HS-27A (cell line): ENCODE measurements at places on chromosomes 11 and 22.
A peak's percentile ranks its signal among the peaks of the same experiment; 100 is the strongest.

GRCh38 chr11:12859872-12860657 lies 149.1 kb upstream of the RASSF10 start:
- no peak for DNase-seq

GRCh38 chr11:64619811-64620380 lies 28.9 kb downstream of the SLC22A12 start:
- DNase-seq = peak; percentile 26

DNA sequence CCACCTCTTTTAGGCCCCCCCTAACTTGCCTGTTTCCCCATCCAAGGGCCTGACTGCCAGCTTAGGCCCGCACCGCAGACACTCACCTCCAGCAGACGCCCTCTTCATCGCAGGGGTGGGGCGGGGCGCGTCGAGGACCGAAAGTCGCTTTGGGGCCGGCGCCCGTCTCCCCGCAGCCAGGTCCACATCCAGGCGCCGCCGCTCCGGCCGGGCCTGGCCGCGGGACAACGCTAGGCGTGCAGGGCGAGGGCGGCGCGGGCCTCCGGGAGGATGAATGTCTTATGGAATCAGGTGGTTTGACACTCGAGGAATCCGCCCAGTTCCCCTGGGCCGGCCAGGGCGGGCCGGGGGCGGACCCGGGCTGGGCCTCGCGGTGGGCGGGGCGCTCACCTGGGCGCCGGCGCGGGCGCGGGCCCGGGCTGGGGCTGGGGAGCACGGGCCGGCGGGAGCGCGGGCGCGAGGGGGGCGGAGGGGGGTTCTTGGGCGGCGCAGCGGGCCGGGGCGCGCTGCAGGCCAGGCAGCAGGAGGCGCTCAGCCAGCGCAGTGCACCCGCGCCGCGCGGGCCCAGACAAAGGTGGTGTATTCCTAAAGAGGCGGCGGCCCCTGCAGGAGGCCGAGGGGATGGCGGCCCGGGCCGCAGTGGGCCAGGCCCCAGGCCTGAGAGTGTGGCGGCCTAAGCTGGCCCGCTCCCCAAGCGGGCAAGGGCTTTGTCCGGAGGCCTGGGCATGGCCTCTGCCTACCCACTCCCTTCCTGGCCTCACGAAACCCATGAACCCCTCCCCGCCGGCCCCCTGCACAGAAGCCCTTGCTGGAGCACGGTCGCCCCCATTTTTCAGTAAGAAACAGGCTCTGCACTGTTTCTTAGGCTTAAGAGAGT lies 177.6 kb downstream of the IGLL1 start:
- DNase-seq = no peak

GRCh38 chr22:36606114-36606513 lies 77.1 kb upstream of the EIF3D start:
- no peak for DNase-seq

DNA sequence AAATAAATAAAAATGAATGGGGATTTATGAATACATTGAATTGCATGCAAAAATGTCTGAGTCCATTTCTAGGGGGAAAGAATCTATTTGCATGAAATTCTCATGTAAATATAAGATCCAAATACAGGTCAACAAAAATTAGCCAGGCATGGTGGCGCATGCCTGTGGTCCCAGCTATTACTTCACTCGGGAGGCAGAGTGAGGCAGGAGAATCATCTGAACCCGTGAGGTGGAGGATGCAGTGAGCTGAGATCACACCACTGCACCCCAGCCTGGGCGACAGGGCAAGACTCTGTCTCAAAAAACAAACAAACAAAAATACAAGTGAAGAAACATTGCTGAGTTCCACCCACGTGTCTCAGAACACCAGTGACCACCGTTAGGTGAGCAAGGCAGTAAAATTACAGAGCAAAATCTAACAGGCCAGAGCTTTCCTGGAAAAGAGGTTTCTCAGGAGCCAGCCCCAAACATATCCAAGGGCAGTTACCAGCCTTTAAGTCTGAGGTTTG lies 17.3 kb downstream of the PACSIN2 start:
- DNase-seq = no peak

DNA sequence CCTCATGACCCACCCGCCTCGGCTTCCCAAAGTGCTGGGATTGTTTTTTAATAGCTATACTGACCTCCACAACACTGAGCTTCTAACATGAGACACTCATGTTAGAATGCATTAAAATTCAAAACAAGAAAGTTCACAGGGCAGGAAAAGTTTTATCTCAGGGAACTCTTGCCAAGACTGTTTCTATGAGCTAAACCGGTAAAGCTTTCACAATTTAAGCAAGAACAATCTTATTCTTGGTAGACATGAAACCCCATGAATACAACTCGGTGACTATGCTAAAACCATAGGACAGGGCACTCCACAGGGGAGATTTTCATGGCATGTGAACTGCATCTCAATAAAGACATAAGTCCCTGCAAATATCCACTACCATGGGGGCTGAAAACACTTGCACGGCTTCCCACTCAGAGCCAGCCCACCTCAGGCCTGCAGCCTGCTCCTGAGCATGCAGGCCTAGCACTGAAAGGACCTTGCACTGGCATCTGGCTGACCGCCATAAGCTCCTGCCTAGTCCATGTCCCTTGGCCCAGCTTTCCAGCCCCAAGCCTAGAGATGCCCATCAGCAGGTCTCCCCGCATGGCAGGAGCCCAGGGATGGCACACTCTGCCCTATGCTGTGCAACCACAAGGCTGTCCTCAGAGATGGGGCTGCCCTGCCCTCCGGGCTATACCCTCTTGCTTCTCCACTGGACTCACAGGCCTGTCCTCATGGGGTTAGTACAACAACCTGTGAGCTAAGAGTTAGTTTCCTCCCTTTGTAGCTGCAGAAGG lies 58.4 kb downstream of the DGCR2 start:
- no peak for DNase-seq

GRCh38 chr22:49295851-49296560 lies 531.7 kb downstream of the BRD1 start:
- no peak for DNase-seq

GRCh38 chr11:124950601-124951330 lies 3.2 kb upstream of the CCDC15 start:
- no peak for DNase-seq

DNA sequence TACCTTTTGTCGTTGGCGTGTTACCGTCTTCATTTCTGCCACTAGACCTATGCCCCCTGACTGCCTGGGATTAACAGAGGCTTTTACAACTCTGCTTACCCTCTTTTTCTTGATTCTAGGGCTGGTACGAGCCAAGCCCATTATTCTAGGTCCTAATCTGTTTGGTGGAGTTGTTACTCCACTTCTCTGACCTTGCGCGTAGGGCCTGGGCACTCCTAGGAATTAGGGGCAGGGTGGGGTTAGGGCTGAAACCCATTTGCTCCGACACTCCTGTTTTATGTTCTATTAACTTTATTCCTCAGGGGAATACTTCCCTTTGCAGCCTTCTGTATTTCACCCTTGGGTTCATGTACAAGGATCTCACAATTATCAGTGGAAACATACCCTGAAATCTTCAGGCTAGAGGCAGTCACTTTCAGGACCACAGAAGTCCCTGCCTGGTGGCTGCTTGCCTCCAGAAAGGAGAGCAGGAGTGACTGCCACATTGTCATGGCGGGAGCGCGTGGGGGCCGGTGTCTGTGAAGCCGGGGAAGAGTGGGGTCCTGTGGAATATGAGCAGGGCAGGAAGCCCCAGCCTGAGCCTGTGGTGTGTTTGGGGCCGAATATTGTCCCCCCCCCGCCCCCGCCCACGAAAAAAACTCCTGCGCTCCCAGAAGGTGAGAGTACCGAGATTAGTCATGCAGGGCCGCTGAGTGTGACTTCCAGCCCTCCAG lies 731 bp upstream of the SLC37A2 start:
- DNase-seq = no peak

DNA sequence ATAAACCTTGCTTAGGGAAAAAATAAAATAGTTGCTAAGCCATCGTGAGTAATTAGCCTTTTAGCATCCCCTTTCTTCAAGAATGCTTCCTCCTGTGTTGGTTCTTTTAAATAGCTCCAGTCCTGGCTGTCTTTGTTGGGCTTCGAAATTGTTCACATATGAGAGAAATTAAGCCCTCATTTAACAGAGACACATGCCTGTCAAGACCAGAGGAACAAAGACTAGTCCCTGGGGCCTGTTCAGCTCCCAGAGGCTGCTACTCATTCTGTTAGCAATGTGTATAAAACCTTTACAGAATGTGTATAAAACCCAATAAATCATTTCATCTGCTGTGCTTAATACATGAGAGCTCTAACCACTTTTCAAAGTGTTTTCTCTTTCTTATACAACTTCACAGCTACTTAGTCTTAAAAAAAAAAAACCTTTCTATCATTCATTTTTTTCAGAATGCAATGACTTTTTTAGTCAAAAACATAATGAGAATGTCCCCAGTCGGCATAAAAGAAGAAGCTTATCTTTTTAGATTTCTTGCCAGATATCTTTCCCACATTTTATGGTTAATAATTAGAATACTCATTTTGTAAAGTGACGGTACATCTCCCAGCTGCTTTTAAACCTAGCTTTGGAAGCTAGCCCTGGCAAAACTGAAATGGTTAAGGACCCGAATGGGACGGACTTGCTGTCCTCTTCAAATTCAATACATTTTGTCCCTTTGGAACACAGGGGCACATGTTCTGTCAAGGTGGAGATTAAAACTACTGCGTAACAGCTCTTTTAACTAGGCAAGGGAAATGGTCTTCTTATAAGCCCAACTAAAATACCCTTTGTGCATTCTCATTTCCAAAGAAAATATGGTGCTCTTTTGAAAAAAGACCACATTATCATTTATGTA lies 186.1 kb downstream of the SOX6 start:
- DNase-seq = no peak

GRCh38 chr22:39943953-39944872 lies 16.0 kb upstream of the TMA7B start:
- no peak for DNase-seq

- DNase-seq = no peak
These were observed 31.4 kb upstream of the NUP160 start for GRCh38 chr11:47879259-47880158.

DNA sequence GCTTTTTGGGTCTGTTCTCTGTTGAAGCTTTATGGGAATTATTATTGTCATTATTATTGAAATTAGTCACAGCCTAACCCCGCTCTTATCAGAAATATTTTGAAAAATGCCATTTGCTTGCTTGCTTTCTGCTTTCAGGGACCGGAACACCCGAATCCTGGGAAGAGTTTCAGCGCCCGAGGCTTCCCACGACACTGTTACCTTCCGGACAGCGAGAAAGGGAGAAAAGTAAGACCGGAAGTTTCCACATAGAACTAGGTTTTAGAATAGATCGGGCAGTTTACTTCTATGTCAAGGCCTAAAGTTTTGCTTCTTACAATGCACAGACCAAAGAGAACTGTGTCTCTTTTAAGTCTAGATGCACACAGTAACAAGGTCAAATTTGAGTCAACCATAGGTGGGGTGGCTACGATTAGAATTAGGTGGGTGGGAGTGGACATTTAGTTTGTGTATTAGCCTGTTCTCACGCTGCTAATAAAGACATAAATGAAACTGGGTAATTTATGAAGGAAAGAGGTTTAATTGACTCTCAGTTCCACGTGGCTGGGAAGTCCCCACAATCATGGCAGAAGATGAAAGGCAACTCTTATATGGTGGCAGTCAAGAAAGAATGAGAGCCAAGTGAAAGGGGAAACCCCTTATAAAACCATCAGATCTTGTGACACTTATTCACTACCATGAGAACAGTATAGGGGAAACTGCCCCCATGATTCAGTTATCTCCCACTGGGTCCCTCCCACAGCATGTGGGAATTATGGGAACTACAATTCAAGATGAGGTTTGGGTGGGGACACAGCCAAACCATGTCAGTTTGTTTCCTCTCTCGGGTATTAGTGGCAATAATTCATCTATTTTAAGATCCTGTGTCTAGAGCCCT lies 12.9 kb downstream of the MPEG1 start:
- DNase-seq = no peak

GRCh38 chr11:13073119-13073981 lies 64.2 kb downstream of the RASSF10 start:
- DNase-seq = peak; percentile 81

GRCh38 chr11:79062814-79063762 lies 377.7 kb downstream of the TENM4 start:
- DNase-seq = no peak

DNA sequence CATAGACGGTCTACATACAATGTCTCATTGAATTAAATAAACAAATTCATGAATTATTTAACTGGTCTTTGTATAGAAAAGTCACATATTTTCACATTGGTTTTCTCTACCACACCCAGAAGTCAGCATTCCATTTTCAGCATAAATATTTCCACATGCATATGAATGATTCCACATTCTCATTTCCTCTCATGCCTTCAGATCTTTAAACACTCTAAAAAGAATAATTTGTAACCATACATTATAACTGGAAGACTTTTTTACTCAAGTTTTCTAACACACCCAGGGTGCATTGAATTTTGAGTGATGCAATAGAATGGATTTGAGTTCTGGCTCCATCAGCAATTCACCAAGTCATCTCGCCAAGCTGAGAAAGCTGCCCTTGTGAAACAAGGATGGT lies 501.8 kb upstream of the TENM4 start:
- DNase-seq = no peak

DNA sequence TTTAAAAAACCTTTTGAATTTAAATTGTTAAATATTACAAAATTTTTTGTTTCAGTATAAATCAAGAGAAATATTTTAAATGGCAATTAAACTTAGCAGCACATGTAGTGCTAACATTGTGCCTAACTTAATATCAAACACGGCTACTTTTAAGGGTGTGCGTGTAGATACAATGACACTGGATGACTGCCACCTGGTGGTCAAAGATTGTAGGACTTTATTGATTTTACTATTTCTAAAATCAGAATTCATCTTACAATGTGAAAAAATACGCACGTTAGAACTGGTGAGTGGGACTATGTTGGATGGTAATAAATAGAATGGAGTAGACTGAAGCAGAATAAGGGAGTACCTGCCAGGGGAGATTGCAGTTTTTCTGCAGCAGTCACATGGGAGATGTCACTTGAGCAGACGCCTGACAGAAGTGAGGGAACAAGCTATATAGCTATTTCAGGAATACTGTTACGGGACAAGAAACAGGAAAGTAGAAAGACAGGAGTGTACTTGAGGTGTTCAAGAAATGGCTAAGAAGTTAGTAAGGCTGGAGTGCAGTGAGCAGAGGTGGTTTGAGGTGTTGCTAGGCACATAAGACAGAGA lies 52.9 kb downstream of the UVRAG start:
- peak; percentile 38 for DNase-seq

DNA sequence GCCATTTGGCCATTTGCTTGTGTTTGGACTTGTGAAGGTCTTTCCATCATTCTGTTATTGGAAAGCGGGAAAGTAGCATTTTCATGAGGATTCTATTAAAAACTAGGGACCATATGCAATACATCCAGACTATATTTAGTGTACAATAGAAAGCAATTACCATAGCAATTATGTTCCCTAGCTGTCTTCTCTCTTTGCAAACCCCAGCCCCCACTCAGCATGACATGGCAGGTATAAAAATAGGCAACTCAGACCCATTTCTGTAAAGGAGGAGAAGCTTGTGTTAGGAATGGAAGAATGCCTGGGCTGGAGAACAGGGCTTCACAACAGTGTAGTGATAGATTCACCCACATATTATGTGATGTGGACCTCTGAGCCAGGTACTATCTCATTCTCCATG lies 12.4 kb downstream of the OR51B6 start:
- no peak for DNase-seq

- DNase-seq = no peak
These were observed 59.0 kb upstream of the SHANK2 start for GRCh38 chr11:71311176-71311925.
